ENCODE measurements at places on chromosomes 1 and 21. TPM values are rescaled to one million over a fixed set of nuclear protein-coding genes. Genes with fewer than 3 reads are reported as not detected.

GRCh38 chr1:26081267-26082019 lies 14.0 kb upstream of the TRIM63 start:
- no peak for DNase-seq

- no peak for DNase-seq
Measured at GRCh38 chr1:161196521-161197451, 2.1 kb downstream of the ADAMTS4 start.

GRCh38 chr1:231990388-231990787 lies 363.8 kb downstream of the DISC1 start:
- DNase-seq = no peak

- DNase-seq = no peak
Measured at GRCh38 chr1:39620659-39621165, 18.7 kb downstream of the HEYL start.

DNA sequence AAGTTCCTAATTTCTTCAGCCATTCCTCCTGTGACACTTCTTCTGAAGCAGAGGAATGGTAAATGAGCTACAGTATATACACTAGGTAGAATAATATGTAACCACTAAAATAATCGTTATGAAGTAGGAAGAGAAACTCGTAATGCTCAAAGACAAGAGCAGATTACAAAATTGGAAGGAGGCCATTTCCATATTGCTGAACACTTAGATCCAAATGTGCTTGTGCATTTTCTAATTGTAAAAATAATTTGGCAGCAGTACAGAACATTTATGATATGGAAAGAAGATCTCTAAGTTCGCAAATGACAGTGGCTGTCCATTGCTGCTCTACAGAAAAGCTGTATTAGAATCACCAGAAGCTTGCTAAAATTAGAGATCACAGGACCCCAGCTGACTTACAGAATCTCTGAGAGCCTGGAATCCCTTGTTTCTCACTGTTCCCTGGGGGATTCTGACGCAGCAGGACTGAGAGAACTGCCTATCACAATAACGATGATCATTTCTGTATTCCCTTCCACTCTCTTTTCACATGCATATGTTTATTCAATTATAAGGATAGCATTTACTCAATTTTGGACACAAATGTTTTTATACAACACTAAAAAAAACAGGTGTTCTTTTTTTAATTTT lies 242.1 kb downstream of the OMA1 start:
- DNase-seq = no peak

- DNase-seq = no peak
Measured at GRCh38 chr1:22869325-22869724, 103.3 kb downstream of the LACTBL1 start.

DNA sequence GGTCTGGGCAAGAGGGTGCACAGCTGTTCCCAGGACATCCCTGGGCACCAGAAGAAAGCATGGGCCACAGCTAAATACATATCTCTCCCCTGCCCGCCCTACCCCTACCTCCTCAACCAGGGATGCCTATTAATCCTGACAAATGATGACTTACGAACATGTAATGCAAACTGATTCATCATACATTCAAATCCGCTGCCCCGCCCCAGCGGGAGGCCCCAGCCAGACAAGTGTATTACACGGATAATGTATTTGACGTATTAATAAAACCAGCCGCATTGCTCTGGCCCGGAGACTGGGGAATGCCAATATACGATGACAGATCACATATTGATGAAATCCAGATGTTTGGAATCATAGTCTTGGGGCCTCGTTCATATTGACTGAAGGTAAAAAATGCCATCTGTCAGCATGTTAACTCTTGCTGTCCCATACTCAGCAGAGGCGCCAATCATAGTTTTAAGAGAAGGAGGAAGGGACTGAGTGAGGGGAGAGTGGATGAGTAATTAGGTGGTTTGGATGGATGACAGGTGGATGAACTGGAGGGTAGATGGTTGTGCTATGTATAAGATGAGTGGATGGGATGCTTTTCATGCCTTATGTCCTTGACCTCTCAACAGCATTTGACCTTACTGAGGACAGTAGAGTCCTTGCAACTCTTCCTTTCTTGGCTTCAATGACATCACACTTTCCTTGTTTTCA lies 68.2 kb downstream of the TMEM53 start:
- no peak for DNase-seq

- DNase-seq = no peak
Measured at GRCh38 chr21:42461881-42462877, 33.8 kb downstream of the RSPH1 start.

GRCh38 chr1:233629305-233629935 lies 15.5 kb downstream of the KCNK1 start:
- no peak for DNase-seq

GRCh38 chr1:200355801-200356200 lies 54.0 kb downstream of the ZNF281 start:
- no peak for DNase-seq

GRCh38 chr21:31964692-31965091 lies 91.9 kb downstream of the HUNK start:
- no peak for DNase-seq

DNA sequence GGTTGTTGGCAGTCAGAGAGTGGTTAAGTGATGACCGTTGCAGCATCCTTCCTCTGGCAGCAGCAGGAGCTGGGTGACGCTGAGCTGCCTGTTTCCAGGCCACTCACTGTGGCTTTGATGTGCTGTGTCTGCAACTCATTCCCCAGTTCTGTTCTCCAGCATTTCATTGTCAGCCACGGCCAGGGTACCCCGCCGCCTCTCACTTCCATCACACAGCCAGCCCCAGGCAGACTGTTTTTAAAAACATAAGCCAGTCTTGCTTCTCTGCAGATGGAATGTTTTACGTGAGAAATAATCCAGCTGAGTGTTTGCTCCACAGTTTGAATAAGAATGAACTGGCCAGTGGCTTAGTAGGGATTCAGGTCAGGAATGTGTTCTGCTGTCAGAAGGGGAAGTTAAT lies 21.5 kb upstream of the ST6GALNAC3 start:
- DNase-seq = peak; percentile 43

DNA sequence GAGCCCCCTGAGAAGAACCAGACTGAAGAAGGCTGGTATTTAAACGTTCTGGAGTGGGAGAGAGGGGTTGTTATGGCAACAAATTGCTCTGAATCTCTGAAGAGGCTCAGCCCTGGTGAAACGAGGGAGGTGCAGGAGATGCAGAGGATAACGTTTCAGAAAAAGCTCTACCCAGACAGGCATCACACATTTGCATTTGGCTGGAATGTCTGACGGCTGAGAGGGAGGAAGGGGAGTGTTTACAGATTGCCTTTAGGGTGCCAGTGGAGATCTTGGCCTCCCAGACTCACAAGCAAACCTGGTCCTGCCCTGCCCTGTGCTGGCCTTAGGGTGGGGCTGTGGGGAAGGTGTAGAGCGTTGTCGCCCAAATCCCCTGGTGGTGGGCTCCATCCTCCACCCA lies 169.0 kb upstream of the AJAP1 start:
- DNase-seq = no peak

- no peak for DNase-seq
Measured at GRCh38 chr21:20258542-20258941, 739.7 kb upstream of the NCAM2 start.

GRCh38 chr1:180365039-180365438 lies 135.0 kb downstream of the LHX4 start:
- no peak for DNase-seq

DNA sequence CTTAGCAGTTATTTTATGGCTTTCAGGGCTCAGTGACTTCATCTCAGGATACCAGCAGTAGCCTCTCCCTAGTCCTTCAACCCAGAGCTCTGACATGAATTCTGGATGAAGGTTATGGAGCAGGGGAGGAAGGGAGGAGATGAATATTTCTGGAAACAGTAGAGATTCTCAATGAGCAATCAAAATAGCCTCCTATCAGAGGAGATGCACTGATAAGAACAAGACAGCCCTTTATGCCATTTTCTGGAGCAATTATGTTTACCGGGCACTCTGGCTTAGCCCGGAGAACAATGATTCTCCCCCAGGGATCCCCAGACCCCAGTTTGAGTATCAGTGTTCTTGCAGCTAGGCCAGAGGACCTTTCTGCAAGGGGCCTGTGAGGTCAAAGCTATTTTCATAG lies 37.9 kb upstream of the EDARADD start:
- DNase-seq = no peak

DNA sequence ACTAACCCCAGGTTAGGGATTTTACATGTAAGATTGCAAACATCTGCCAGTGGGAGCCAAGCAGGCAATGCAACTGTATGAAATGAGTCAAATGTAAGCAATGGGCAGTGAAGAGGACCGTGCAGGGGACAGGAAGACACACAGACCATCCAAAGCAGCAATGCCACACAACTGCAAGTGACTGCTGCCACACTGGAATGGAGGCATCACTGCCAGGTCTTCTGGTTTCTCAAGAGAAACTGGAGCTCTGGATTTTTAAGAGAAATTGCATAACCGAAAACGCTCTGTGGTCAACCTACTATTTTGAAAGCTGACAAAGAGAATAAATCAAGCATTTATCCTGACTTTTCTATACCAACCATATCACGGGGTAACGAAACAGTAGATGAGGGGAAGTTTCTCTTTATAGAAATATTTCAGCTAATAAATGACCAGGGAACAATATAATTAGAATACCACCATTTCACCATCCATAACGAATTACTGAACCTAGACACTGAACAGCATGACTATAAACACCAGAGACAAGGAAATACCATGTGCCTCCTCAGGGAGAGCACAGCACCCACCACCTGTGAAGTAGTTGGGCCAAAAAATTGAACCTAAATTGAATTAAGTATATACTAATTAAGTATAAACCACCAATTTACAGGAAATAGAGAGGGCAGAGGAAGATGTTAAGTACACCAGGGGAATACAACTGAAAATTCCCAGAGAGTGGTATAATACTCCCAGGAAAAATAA lies 4.4 kb downstream of the AK2 start:
- DNase-seq = no peak

DNA sequence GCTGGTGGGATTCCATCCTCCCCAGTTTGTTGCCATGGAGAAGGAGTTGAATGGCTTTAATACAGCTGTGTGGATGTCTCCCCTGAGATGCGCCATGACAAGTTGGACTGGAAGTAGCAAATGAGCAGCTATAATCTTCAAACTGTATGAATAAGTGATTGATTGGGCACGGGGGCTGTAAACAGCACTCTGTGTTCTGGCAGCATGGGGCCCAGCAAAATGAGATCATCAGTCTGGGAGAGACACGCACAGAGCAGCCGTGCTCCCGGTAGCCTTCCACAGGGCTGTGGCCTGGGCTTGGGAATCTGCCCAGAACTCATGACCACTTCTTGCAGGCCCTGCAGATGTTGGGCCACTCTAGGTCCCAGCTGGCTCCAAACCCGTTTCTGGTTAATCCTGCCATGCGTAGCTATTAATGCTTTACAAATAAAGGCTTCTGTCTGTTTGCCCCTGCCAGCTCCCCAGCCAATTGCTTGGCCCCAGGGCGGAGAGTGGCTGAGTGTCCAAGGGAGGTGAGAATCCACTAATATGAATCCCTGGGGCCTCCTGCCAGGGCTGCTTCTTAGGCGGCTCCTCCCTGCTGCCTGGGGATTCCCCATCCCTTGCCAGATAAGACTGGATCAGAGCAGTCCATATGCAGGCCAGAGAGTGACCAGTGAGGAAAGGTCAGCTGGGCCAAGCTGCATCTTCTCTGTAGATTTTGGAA lies 642.9 kb downstream of the AJAP1 start:
- no peak for DNase-seq

- DNase-seq = no peak
Measured at GRCh38 chr1:1627261-1627828, 4.6 kb upstream of the MMP23B start.

DNA sequence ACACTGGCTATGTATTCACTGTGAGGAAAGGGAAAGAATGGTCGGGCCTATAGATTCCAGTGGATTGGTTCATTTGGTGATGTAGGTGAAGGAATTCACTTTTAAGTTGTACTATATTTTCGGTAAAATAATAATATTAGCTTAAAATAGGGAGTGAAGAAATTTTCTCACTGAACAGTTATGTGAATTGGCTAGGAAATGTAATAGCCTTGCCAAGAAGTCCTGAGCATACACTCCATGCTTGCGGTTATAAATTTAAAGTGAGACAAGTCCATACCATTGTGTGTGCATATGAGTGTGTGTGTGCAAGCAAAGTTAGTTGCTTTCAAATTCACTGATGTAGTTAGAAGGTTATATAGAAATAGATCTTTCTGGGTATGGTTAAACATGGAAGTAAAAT lies 1651.0 kb downstream of the NCAM2 start:
- DNase-seq = no peak

- no peak for DNase-seq
Measured at GRCh38 chr1:234841710-234842231, 231.8 kb upstream of the IRF2BP2 start.

GRCh38 chr1:185566995-185567394 lies 167.2 kb upstream of the HMCN1 start:
- DNase-seq = no peak

DNA sequence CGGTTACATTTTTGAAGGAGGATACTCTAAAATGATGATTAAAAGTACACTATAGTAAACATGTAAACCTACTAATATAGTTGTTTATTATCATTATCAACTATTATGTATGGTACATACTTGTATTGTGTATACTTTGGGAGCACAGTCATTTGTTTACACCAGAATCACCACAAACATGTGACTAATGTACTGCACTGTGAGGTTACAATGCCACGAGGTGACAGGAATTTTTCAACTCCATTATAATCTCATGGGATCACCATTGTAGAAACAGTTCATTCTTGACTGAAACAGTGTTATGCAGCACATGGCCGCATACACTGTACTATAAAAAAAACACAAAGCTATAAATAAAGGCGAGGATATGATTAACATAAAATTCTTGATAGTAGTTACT lies 44.3 kb downstream of the GPATCH2 start:
- DNase-seq = no peak

DNA sequence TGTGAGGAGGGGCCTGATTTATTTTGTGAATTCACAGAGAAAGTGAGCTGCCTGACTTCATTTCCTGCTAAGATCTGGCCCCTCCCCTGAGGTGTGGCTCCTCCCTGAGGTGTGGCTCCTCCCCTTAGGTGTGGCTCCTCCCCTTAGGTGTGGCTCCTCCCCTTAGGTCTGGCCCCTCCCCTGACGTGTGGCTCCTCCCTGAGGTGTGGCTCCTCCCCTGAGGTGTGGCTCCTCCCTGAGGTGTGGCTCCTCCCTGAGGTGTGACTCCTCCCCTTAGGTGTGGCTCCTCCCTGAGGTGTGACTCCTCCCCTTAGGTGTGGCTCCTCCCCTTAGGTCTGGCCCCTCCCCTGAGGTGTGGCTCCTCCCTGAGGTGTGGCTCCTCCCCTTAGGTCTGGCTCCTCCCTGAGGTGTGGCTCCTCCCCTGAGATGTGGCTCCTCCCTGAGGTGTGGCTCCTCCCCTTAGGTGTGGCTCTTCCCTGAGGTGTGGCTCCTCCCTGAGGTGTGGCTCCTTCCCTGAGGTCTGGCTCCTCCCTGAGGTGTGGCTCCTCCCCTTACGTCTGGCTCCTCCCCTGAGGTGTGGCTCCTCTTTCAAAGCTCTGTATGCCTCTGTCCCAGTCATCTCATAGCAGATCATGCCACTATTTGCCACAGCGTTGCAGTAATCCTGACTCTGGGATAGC lies 26.9 kb upstream of the LRRC3 start:
- DNase-seq = peak; percentile 78

The TSTD1 gene
- 100 TPM for total RNA-seq

The GSTM1 gene
- total RNA-seq = not detected

The LCE2B gene
- total RNA-seq = not detected

The CD1E gene
- total RNA-seq = not detected

The LIX1L gene
- 3.0 TPM for total RNA-seq

The RAD54L gene
- total RNA-seq = 51.2 TPM

The LMOD1 gene
- total RNA-seq = 1.5 TPM

The ATG4C gene
- total RNA-seq = 16.6 TPM

The F11R gene
- 203 TPM for total RNA-seq

The FOXD2 gene
- total RNA-seq = 0.05 TPM

All from WTC11 (cell line).